ENCODE measurements at places on chromosomes 5 and 9.
A peak's percentile ranks its signal among the peaks of the same experiment; 100 is the strongest.

DNA sequence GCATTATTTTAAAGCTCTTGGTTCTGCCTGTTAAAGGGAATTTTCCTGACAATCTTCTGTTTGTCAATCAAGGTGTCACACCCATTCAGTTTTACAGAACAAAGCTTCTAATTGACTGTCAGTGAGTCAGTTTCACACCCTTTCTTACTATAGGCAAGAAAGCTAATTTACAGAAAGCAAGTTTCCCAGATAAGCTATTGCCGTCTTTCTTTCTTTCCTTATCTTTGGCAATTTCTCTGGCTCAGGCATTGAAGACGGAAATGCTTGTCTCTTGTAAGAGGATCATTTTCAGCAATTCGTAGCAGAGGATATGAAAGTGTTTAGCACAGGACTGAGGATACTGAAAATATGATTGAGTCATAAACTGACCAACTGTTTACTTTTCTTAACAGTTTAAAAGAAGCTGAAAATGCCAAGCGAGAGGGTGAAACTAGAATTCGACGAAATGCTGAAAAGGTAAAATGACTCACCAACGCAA is 27.0 kb downstream of the SPINK5 start:
- no peak for DNase-seq

- no peak for DNase-seq
Observed at GRCh38 chr5:42570966-42571960, 148.0 kb downstream of the GHR start.

GRCh38 chr9:83304686-83305085 is 233.5 kb downstream of the FRMD3 start:
- DNase-seq, result no peak

DNA sequence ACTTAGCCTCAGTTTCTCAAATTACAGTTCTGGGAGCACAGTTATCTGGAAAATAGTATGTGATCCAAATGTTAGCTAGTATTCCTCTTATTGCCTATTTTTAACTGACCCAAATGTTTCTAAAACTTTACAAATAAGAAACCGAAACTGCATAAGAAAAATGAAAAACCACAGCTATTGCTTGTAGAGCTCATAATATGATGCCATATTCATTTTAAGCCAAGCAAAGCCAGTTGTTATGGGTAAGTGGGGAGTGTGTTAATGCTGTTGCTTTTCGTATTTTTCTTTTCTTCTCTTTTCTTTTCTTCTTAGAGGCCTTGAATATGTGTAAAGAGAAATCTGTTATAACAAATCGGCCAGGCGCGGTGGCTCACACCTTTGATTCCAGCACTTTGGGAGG is 447.4 kb upstream of the TUSC1 start:
- no peak for DNase-seq

DNA sequence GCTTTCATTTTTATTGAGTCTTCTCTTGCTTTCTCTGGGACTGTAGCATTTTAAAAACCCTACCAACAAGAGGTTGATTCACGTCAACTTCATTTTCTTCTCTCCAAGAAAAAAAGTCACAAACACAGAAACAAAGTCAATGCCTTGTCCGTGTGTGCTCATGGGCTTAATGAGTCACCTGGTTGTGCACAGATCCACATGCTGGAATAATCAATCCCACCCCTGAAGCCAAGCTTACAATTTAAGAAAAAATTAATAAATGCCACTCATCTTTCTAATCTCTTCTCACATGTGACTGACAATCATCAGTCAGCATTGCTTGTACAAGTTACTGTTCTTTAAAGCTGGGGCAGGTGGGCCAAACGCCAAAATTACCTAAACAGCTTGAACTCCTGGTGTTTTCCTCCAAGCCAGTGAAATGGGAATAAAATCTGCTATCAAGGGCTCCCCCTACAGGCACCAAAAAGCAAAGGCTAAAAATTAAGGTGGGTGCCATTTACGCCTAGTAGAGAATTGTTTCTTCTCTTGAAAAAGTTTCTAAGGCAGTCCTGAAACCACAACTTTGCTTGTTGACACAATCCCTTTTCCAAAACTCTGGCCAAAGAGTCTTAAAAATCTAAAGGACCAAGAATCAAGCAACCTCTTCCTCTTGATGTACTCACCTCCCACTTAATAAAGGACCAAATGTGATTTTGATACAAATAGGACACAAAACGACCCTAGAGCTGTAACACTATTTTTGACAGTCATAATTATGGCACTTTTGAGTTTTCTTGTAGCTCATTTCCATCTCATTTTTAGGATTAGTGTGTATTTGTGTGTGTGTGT is 21.3 kb downstream of the TRMO start:
- peak; percentile 76 for DNase-seq

- DNase-seq, result no peak
Observed at GRCh38 chr5:135085133-135085935, 51.3 kb upstream of the PITX1 start.

GRCh38 chr5:61817472-61818326 is 485.6 kb downstream of the ZSWIM6 start:
- DNase-seq, result no peak

- DNase-seq, result no peak
Observed at GRCh38 chr9:38387066-38387465, 5.4 kb upstream of the ALDH1B1 start.

GRCh38 chr5:122458278-122458872 is 146.3 kb downstream of the SNCAIP start:
- DNase-seq, result no peak

DNA sequence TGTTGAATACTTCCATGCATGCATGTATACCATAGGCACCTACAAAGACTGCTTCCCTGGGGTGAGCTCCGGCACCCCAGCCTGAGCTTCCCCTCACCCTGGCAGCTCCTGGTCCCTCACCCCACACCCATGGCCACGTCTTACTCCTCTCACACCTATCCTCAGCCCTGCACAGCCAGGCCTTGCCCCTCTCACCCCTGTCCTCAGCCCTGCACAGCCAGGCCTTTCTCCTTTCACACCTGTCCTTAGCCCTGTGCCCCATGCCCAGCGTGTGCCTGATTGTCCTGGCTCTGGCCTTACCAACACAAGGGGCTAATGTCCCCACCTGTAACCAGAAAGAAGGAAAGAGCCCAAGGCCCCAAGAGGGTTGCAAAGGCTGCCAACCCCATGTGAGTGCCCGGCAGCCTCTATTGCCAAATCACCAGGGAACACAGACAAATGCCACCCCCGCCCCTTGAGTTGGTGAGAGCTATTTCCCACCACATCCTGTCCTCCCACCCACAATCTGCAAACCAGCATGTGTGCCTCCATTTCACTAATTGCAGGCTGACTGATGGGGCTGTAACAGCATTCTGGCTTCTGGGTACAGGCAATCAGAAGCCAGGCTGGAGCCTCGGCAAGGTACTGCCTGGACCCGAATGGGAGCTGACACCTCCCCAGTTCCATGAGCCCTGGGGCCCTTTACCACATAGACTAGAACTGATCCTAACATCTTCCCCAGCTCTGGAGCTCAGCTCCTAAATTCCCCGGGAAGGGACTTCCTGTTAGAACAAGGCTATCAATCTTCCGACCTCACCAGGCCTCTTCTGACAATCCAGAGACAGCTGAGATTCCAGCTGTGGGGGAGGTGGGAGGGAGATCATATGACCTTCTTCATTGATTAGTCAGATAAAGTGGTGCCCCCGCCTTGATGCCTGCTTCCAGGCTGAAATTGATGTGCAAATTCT is 78.2 kb downstream of the FAM114A2 start:
- DNase-seq, result no peak
